ENCODE measurements at places on chromosomes 5 and 9. TPM values are rescaled to one million over a fixed set of nuclear protein-coding genes. Genes with fewer than 3 reads are reported as not detected.

GRCh38 chr5:175772747-175773533 is 98.4 kb upstream of the CPLX2 start:
- DNase-seq = no peak

DNA sequence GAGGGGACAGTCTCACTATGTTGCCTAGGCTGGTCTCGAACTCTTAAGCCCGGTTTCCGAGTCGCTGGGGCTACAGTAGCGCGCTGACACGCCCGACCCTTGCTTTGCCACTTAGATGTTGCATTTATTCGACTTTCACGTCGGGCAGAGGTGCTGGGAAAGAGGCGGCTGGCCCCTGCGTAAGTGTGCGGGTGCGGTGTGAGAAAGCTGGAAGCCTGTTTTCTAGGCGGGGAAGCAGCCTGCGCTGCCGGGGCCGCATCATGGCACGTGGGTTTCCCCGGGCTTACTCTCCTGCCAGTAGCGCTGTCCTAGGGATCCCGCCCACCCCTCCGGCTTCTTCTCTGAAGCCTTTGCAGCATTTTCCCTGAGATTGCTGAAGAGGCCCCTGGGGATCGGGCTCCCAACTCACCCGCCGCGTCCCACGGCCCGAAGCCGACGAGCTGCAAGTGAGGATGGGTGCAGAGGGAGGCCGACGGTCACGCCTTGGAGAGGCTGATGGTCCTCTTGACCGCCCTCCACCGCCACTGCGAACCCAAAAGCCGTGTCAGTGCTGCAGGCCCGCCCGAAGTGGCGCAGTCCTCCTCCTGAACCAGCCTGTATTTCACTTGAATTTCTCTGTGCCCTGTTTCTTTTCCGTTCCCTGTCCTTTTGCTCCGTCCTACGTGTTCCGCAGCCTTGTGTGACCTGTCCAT is 5.8 kb upstream of the TRIM41 start:
- no peak for DNase-seq

DNA sequence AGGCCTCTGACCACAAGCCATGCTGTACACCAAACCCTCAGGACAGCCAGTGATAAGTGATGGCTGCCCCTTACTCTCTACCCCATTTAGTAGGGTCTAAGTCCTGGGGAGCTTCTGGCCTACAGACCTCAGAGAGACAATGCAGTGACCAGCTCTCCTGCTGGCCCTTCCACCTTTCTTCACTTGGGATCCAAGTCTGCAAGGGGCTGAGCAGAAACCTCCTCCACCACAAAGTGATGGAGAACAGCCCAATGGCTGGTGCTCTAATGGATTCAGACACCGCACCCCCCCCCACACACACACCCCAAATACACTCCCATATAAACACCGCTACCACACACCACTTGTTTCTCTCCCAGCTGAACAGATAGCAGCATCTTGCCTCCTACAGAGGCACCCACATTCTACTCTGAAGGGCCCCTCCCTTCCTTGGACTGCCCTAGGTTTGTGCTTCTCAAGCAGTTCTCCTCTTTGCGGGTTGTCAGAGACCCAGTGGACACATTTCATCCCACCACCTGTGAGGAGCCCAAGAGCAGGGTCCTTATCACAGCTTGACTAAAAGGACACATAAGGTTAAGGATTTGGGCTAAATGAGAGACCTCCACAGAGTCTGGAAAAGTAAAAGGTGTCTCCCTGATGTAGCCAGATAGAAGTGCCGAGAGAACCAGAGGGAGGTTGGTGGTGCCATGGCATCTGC is 1.3 kb upstream of the PDLIM4 start:
- DNase-seq = no peak

DNA sequence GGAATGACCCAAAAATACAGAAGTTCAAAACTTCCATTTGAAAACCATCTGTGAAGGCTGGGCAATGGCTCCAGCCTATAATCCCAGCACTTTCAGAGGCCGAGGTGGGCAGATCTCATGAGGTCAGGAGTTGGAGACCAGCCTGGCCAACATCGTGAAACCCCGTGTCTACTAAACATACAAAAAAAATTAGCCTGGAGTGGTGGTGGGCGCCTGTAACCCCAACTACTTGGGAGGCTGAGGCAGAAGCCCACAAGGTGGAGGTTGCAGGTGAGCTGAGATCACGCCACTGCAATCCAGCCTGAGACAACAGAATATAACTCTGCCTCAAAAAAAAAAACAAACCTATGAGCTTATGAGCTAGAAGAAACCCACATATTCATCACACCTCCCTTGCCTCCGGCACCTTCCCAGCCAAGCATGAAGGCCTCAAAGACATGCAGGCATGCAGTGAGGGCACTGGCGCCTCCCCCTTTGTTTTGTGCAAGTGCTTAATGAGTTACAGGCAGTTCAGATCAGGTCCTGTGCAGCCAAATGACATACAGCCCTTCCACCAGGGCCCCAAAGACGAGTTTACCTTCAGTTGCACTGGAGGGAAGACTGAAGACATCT is 9.9 kb downstream of the HNRNPH1 start:
- no peak for DNase-seq

DNA sequence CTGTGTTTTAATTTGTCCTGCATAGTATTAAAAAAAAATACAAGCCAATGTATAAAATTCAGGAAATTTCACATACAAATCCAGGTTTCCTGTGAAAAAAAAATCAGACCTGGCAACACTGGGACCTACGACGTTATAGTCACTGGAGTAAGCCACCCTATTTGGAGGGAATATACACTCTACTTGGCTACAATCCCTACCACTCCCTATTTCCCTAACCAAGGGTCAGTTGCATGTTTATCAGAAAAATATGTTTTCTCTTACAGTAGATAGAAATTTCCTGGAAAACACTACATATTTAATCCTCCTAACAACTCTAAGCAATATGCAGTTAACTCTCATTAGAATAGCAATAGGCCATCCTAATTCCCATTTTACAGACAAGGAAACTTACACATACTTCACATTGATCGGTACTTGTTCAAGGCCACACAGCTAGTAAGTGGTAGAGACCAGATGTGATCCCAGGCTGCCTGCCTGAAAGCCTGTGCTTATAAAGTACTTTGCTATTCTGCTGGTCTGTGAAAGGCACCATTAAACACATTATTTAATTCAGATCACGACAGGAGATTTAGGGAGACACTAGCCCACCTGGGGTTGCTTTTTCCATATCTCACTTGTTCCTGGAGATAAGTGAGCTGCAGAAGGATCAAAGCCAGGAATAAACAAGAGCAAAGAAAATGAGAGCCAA is 70.8 kb downstream of the MFAP3 start:
- no peak for DNase-seq

- DNase-seq = peak; percentile 86
These were observed 24.7 kb downstream of the WWC1 start for GRCh38 chr5:168316139-168316578.

- DNase-seq = peak; percentile 96
These were observed 101.2 kb downstream of the AOPEP start for GRCh38 chr9:94827584-94828304.

GRCh38 chr5:7877851-7878250 is 8.9 kb downstream of the MTRR start:
- peak; percentile 5 for DNase-seq

DNA sequence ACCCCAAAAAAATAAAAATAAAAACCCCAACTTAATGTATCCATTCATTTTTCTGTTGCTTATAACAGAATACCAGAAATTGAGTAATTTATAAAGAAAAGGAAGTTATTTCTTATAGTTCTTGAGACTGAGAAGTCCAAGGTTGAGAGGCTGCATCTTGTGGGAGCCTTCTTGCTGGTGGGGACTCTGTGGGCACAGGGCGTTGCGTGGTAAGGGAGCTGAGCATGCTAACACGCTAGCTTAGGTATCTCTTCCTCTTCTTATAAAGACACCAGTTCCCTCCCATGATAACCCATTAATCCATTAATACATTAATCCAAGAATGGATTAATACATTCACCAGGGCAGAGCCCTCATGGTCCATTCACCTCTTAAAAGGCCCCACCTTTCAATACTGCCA is 150.9 kb downstream of the ZSWIM6 start:
- no peak for DNase-seq

DNA sequence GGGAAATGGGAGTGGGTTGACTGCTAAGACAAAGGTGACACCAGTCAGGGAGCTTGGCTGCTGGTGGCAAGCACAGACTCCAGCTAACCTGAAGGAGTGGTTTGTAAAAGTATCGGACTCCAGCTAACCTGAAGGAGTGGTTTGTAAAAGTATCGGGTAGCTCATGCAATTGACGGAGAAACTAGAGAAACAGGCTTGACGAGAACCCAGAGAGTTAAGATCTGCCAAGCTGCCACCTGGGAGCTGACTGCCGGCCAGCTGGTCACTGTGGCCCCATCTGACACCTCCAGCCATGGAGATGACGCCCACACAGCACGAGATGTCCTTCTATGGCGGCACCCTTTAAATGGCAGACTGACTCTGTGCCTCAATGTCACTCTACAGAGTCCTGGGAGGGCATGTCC is 28.3 kb upstream of the CRB2 start:
- no peak for DNase-seq

DNA sequence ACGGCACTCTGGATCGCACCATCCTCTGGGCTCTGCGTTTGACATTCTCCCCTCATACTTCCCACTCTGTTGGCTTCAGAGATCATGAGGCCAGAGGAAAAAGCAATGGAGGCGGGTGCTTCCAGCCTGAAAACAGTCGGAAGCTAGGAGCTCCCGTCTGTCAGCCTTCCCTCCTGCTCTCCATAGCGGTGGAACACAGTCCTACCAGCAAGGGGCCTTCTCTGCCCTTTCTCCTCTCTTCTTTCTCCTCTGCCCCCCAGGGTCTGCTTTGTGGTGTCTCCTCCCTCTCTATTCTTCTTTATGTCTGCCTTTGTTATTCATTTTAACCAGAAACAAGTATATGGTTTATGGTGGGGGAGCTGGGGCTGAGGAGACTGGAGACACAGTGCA is 152.5 kb upstream of the NFIB start:
- no peak for DNase-seq

- DNase-seq = no peak
These were observed 166.4 kb downstream of the SLF1 start for GRCh38 chr5:94784536-94785505.

DNA sequence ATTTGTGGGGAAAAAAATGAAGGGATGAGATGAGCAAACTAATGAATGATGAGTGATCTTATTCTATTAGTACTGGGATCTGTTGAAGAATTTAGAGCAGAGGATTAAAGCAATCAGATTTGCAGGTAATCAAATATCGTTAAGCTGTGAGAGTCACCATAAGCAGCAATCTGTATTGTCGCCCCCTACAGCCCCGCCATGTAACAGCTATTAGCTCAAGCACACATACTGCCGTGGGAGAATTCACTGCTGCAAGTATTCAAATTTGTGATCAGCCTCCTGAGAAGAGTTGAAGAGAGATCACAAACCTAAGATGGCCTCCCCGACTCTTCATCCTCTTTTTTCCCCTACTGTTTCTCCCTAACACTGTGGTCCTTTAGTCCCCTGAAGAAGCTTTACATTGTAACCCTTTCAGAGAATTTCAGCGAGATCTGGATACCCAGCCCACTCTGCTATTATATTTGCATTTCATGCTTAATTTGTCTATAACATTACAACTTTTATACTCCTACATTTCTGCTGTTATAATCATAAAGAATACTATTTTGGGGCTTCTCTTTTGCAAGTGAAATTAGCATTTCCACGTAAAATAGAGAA is 28.5 kb upstream of the PHF24 start:
- DNase-seq = peak; percentile 23

DNA sequence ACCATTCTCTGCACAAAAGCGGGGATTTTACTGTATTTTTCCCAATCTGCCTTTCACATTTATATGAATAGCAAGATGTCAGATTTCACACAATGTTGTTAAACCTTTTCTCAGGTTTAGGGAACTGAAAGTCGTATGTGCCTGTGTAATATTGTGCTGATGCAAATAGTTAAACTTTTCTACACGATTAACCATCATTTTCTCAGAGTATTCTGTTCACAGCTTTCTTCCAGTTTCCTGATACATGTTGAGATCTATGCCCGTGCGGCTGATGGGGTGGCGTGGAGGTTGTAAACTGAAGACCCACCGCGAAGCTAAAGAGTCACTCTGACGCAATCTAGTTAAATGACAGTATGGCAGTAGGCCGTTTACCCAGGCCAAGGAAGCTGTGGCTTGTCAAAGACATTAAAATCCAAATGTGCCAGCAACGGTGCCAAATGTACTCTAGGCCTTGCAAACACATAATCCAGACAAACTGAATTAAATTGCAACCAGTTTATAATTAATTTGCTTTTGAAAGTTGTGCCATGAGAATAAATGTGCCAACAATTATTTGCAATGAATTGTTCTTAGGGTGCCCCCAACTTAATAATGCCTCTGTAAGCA is 145.7 kb downstream of the EBF1 start:
- DNase-seq = no peak

DNA sequence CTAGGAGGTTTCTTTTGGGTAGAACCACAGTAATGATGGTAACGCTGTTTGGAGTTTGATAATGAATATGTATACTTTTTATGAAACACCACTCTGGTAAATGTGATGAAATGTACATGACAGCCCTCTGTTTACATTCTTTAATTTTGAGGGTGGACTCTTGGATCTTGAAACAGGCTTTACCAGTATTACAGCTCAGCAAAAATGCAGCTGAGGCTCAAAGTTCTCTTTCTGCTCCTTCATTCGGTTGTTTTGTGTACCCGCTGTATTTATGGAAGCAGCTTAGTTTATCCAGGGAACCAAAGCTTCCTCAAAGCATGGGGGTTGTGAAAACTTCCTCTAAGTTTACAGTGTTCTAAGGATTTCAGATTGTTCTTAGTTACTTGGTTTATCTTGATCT is 11.1 kb downstream of the GAPVD1 start:
- DNase-seq = peak; percentile 90

DNA sequence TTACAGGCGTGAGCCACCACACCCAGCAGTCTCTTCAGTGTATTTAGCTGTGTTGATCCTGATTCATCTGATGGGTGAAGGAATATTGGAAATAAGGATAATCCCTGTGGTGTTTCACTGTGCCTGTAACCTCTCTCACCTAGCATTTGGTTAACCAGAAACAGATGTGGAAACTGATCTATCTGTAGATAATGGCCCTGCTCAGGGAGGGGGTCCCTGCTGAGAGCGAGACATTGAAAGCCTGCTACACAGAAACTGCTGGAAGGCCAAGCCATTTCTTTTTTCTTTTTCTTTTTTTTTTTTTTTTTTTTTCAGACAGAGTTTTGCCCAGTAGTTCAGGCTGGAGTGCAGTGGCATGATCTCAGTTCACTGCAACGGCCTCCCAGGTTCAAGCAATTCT is 28.4 kb downstream of the QRFP start:
- no peak for DNase-seq

GRCh38 chr5:150085950-150086715 is at the start of gene CSF1R:
Gene CSF1R, minus strand, starts transcription at chr5:150086554. Its CDS starts 127 bp downstream, at chr5:150086427.
- no peak for DNase-seq

GRCh38 chr9:15901572-15901971 is 348.7 kb downstream of the CCDC171 start:
- DNase-seq = no peak

Gene EIF4E1B
- not detected for polyA plus RNA-seq

Gene CFAP77
- polyA plus RNA-seq = not detected

Gene PCDHB10
- 0.05 TPM for polyA plus RNA-seq

Gene SLC25A2
- not detected for polyA plus RNA-seq

Gene DEPDC1B
- 17.4 TPM for polyA plus RNA-seq

Gene EPB41L4A
- polyA plus RNA-seq = not detected

Gene TOR2A
- polyA plus RNA-seq = 4.9 TPM

Gene TESK1
- 13.6 TPM for polyA plus RNA-seq
